Lung (tissue), 17 donors: ENCODE measurements at places on chromosomes 3 and 15. TPM values are rescaled to one million over a fixed set of nuclear protein-coding genes. Genes with fewer than 3 reads are reported as not detected.

Gene AZI2
- polyA plus RNA-seq = 65.8 TPM

Gene SLC6A1
- 0.87 TPM for polyA plus RNA-seq

Gene IL17RE
- 7.0 TPM for polyA plus RNA-seq

Gene RAB27A
- 77.1 TPM for polyA plus RNA-seq

Gene BOC
- 3.2 TPM for polyA plus RNA-seq

Gene IL5RA
- 1.6 TPM for polyA plus RNA-seq
